ENCODE measurements at places on chromosomes 4 and X.

DNA sequence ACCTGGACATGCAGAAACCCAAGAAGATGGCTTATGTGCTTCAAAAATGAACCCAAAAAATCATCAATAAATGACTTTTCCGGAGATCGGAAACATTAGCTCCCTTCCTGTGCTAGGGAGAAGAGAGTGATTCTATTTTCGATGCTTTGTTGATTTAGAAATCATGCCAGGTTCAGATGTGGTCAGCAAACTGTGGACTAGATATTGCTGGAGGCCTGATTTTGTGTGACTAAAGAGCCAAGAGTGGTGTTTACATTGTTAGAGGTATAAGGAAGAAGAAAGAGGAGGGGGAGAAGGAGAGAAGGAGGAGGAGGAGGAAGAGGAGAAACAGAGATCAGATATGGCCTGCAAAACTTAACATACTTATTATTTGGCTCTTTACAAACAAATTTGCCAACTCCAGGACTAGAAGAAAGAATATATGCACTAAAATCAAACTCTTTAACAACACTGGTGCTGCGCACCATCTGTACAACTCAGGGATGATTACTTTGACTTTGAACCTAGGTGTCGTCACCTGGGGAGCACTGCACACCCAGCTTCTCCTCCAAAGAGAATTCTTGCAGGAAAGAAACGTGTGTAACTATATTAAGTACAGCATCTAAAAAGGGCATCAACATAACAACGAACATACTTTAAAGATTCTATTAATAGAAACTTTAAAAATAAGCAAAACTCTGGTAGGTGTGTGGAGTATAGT lies 664.9 kb upstream of the LCORL start:
- H3K4me1 ChIP-seq: no peaks in the 10 kb centered on the region
- no peak overlapping the region for H3K4me3 ChIP-seq
- no peaks in the 10 kb centered on the region for H3K27me3 ChIP-seq
- no peak overlapping the region for H3K27ac ChIP-seq
- DNase-seq: no peak

- H3K36me3 ChIP-seq: no peaks in the 10 kb centered on the region
- H3K4me1 ChIP-seq: no peaks in the 10 kb centered on the region
- no peak overlapping the region for H3K27ac ChIP-seq
- DNase-seq: no peak
- no peaks in the 10 kb centered on the region for H3K27me3 ChIP-seq
Observed at GRCh38 chrX:140292188-140292587, 212.7 kb downstream of the SOX3 start.

DNA sequence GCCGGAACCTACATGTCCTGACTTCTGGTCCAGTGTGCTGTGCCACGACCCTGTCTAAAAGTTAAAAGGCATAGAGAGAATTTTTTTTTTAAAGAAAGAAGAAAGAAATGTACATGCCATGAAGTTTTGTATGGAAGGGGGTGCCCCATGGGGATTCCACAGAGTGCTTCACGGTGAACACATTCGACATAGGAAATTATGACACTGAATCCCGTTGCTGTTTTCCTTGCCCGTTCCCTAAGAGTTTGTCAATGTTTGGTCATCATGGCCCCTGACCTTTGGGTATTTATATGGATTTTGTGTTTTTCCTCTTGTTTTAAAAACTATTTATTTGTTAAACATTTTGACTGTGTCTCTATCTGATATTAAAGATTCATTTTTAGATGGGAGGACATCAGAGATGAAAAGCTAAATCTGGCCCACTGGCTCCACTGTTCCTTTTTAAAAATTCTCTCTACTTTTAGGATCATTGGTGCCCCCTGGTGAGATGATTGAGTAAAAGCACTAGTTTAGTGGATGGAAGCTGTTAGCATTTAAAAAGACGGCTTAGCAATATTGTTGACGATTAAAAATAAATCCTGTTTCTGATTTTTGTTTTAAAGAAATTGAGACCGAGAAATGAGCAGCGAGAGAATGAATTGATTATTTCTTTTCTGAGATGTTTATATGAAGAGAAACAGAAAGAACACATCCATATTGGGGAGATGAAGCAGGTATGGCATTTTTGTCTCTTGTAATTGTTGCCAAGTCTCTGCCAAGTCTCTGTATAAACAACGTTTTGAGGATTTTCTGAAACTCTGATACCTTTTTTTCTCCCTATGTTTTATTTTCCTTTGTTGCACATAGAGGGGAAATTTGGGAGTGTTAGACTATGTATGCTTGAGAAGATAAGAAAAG lies 75.0 kb downstream of the PTTG2 start:
- no peak overlapping the region for H3K27ac ChIP-seq
- H3K4me3 ChIP-seq: no peak overlapping the region
- no peaks in the 10 kb centered on the region for H3K27me3 ChIP-seq
- peak; percentile 48 for DNase-seq

- no peaks in the 10 kb centered on the region for H3K4me1 ChIP-seq
- H3K27ac ChIP-seq: no peak overlapping the region
- no peak overlapping the region for H3K4me3 ChIP-seq
Observed at GRCh38 chrX:148698221-148698620, 197.8 kb downstream of the AFF2 start.

DNA sequence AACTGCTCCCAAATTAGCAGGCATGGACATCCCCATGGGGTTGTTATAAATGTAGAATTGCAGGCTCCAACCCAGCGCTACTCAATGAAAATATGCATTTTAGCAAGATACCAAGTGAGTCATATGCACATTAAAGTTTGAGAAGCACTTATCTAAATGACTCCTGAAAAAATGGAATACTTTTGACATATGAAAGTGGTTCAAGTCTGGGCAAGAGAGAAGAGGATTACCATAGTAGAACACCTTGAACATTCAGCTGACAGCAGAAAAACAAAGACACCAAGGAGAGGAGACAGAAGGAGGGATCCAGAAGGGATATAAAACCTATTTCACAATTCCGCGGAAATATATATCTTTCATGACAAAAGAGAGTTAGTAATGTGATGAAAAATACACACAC lies 63.2 kb upstream of the CT83 start:
- H3K27ac ChIP-seq: no peak overlapping the region
- no peaks in the 10 kb centered on the region for H3K36me3 ChIP-seq
- H3K4me1 ChIP-seq: no peaks in the 10 kb centered on the region

- DNase-seq: no peak
- no peak overlapping the region for H3K27ac ChIP-seq
- H3K4me1 ChIP-seq: no peaks in the 10 kb centered on the region
Observed at GRCh38 chr4:6439120-6439762, 33.2 kb downstream of the PPP2R2C start.

GRCh38 chr4:125319311-125319710 lies 4.6 kb downstream of the FAT4 start:
- H3K4me1 ChIP-seq: peaks cover 1% of the 10 kb centered on the region
- H3K27ac ChIP-seq: no peak overlapping the region
- H3K4me3 ChIP-seq: no peak overlapping the region
- DNase-seq: no peak
- no peaks in the 10 kb centered on the region for H3K36me3 ChIP-seq

DNA sequence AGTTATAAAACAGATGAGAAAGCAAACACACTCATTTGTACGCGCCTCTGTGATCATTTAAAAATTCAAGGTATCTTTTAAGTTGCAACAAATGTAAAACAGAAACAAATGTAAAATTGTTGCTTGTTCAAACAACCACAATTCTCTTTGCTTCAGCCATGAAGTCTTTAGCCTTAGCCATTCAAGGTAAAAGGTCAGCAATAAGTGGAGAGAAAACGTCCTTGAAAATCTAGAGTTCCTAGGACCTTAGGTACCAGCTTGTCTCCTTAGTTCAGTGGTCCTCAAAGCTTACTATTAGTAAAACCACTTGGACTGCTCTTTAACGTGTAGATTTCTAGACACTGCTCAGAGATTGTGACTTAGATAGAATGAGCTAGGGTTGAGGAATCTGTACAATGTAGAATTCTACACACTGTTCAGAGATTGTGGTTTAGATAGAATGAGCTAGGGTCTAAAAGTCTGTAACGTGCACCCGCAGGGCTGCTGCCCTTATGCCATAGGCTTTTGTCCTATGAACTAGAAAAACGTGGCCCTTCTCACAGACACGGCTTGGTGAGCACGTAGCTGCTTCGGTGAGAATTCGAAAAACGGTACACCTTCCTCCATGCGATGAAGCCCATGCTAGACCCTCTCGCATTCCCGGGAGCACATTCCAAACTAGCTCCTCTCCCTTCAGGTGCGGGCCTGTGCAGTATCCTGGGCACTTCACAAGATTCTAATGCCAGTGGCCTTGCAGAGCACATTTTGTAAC lies 1.7 kb downstream of the PLAC8 start:
- peak; percentile 84 for DNase-seq
- H3K36me3 ChIP-seq: no peaks in the 10 kb centered on the region
- H3K27me3 ChIP-seq: no peaks in the 10 kb centered on the region
- no peak overlapping the region for H3K4me3 ChIP-seq
- peaks cover 42% of the 10 kb centered on the region for H3K4me1 ChIP-seq
- peak overlapping the region; percentile 56 for H3K27ac ChIP-seq

DNA sequence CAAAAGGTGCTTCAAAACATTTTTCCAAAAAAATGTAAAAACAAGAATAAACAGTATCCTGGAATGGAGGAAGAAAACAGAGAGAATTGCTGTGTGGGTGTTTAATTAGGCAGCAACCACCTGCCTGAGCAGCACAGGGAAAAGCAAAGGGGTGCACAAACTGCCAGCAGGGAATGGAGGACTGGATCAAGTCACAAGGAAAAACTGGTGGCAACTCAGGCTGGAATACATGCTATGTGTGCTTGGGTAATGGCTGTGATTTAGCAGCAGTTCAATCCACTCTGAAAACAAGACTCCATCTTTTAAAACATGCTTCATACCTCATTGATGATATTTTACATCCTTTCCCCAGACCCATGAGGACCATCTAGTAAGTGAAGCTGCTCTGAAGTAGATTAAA lies 179.5 kb downstream of the HS6ST2 start:
- no peaks in the 10 kb centered on the region for H3K36me3 ChIP-seq
- DNase-seq: no peak
- H3K27ac ChIP-seq: no peak overlapping the region
- H3K4me3 ChIP-seq: no peak overlapping the region
- no peaks in the 10 kb centered on the region for H3K27me3 ChIP-seq
- peaks cover 5% of the 10 kb centered on the region for H3K4me1 ChIP-seq

DNA sequence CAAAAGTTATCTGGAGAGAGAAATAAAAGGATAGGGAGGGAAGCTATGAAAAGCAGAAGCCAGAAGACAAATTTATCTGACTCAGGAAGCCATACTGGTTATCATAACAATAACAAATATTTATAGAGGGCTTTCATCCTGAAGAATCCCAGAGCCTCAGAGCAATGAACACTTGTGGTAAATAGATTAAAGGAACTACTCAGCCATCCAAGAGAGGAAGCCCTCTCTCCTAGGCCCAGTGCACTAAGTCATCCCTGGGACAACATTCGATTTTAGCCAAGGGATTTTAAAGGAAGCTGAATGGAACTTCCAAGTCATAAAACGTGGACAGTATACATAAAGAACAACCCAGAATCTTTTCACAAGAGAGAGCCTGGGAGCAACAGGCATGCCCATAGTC lies 76.9 kb downstream of the COL4A6 start:
- H3K4me1 ChIP-seq: no peaks in the 10 kb centered on the region
- no peaks in the 10 kb centered on the region for H3K27me3 ChIP-seq
- H3K36me3 ChIP-seq: no peaks in the 10 kb centered on the region
- H3K27ac ChIP-seq: no peak overlapping the region
- no peak for DNase-seq

GRCh38 chrX:13763489-13763888 lies 28.9 kb downstream of the OFD1 start:
- H3K27ac ChIP-seq: no peak overlapping the region
- no peak for DNase-seq
- peaks cover 10% of the 10 kb centered on the region for H3K36me3 ChIP-seq

GRCh38 chrX:154715825-154716224 lies 35.1 kb downstream of the GAB3 start:
- H3K36me3 ChIP-seq: no peaks in the 10 kb centered on the region
- no peak overlapping the region for H3K27ac ChIP-seq
- no peak overlapping the region for H3K4me3 ChIP-seq
- H3K4me1 ChIP-seq: peaks cover 23% of the 10 kb centered on the region
- H3K27me3 ChIP-seq: no peaks in the 10 kb centered on the region

- no peaks in the 10 kb centered on the region for H3K27me3 ChIP-seq
- no peaks in the 10 kb centered on the region for H3K4me1 ChIP-seq
- H3K36me3 ChIP-seq: no peaks in the 10 kb centered on the region
- peak; percentile 2 for DNase-seq
Observed at GRCh38 chr4:127261476-127261875, 371.3 kb upstream of the INTU start.

- no peaks in the 10 kb centered on the region for H3K36me3 ChIP-seq
- no peak overlapping the region for H3K4me3 ChIP-seq
- no peak for DNase-seq
Observed at GRCh38 chr4:69843932-69844331, 16.0 kb downstream of the SULT1E1 start.

- H3K27ac ChIP-seq: no peak overlapping the region
- no peaks in the 10 kb centered on the region for H3K4me1 ChIP-seq
- H3K36me3 ChIP-seq: no peaks in the 10 kb centered on the region
- H3K27me3 ChIP-seq: no peaks in the 10 kb centered on the region
- DNase-seq: no peak
- no peak overlapping the region for H3K4me3 ChIP-seq
Observed at GRCh38 chr4:126899331-126899801, 733.4 kb upstream of the INTU start.

Data from PC-9 (cell line).